ENCODE measurements at places on chromosomes 16 and 17.

- DNase-seq, result peak; percentile 79
These were observed 1.6 kb upstream of the N4BP1 start for GRCh38 chr16:48611329-48612137.

DNA sequence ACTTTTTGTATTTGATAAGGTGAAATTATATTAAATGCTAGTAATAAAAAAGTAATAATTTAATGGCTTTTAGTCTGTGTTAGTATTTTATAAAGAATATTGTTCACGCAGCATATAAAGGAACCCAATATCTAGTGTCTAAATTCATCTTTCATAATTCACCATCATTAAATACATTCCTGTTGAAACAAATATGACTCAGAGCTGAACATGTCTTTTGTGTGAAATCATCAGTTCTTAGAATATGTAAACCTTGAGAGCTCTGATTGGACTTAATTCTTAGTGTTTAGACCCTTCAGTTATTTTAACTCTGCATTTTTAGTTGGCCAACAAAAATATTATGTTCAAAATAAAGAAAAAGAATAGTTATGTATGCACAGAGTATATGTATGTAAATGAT, 71.8 kb downstream of the ABHD15 start:
- no peak for DNase-seq

DNA sequence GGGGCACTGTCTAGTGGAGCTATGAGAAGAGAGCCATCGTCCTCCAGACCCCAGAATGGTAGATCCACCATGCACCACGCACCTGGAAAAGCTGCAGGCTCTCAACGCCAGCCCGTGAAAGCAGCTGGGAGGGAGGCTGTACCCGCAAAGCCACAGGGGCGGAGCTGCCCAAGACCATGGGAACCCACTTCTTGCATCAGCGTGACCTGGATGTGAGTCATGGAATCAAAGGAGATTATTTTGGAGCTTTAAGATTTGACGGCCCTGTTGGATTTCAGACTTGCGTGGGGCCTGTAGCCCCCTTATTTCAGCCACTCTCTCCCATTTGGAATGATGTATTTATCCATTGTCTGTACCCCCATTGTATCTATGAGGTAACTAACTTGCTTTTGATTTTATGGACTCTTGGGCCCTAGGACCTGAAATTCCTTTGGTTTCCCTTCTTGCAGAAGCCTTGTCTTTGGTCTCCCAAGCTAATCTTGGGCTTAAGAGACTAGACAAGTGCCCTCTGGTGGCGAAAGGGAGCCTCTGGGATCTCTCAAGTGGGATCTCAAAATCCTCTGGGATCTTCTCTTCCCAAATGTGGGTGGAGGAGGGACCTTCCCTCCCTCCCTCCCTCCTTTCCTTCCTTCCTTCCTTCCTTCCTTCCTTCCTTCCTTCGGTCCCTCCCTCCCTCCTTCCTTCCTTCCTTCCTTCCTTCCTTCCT, 58.2 kb upstream of the HAPSTR1 start:
- DNase-seq, result no peak

- DNase-seq, result no peak
These were observed 5.9 kb upstream of the DPEP2 start for GRCh38 chr16:68005211-68005610.

DNA sequence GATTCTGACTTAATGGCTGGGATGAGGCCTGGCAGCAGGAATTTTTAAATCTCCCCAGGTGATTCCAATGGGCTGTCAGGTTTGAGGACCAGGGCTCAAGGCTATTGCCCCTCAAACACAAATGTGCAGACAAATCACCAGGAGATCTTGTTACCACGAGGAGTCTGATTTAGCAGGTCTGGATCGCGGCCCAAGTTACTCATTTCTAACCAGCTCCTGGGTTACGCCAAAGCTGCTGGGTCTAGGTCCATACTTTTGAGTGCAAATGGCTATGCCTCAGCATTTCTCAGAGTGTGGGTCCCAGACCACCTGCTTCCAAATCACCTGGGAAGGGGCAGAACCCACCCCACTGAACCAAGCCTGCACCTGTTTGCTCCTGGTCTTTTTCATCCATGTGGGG, 33.1 kb downstream of the CNGB1 start:
- no peak for DNase-seq

DNA sequence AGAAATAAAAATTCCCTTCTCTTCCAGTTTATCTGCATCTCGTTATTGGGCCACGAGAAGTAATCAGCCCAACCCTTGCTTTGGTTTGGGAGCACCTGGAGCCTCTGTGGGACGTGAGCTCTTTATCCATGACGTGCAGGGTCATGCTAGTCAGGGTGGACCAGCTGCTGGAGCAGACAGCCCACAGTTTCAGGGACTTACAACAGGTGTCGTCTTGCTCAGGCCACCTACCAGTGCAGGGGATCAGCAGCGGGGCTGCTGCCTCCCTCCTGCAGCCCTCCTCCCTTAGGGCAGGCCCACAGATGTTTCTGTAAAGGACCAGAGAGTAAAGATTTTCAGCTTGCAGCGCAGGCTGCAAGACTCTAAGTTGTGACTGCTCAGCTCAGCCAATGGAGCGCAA, 16.9 kb downstream of the ADAD2 start:
- DNase-seq, result no peak

DNA sequence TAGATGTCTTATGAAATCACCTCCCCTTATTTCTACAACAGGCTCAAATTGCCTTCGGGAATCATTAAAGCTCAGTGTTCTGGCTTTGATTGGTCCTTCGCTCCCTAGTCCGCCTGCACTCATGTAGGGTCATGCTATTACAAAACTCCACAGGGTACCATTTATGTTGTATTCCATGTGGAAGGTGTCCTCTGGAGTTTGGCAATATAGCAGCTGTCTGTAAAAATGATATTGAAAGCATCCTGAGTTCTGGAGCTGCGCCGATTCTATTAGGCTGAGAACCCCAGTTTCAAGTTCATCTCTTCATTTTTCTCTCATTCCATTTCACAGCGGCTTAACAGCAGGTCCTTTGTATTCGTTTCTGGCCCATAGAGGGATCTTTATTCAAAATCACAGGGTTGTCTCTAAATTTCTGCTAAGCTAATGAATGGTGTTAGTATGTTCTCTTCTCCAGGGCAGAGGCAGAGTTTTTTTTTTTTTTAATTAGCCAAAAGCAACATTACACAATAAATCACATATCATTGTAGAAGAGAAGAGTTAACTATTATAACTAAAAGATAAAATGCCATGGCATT, 71.9 kb upstream of the TEKT1 start:
- no peak for DNase-seq

DNA sequence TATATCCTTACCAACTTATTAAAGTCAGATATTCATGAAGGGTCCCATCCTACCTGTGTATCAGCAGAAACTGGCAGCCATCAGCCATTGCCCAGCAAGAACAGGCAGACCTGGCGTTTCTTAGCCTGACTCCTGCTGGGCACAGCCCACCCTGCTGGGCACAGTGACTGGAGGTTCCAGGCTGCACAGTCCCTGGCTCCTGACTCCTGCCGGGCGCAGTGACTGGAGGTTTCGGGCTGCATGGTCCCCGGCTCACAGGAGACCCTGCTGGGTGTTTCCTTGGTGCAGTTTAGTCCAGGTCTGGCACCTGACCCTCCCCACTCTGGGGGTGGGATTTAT, 6.7 kb downstream of the TIMM22 start:
- no peak for DNase-seq

DNA sequence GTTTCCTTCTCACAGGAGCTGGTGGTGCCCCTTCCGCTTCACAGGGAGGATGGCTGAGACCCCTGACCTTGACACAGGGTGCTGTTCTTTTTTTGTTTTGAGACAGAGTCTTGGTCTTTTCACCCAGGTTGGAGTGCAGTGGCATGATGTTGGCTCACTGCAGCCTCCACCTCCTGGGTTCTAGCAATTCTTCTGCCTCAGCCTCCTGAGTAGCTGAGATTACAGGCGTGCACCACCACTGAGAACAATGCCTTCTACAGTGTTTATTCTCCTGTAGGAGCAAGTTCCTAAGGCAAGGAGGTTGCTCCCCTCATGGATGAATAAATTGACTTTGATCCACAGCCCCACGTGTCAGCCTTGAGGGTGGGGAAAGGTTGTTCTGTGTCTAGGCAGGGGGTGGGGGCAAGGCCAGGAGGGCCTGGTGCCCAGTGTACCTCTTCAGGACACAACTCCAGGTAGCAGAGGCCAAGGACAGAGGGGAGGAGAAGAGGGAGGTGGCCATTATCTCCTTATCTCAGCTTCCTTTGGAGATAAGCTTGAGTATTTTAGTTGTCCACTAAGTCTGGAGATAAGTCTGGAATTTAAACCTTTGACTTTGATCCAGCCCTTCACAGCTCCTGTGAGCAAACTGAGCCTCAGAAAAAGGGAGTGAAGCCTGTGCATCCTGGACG, 159.4 kb downstream of the SEC14L1 start:
- no peak for DNase-seq

DNA sequence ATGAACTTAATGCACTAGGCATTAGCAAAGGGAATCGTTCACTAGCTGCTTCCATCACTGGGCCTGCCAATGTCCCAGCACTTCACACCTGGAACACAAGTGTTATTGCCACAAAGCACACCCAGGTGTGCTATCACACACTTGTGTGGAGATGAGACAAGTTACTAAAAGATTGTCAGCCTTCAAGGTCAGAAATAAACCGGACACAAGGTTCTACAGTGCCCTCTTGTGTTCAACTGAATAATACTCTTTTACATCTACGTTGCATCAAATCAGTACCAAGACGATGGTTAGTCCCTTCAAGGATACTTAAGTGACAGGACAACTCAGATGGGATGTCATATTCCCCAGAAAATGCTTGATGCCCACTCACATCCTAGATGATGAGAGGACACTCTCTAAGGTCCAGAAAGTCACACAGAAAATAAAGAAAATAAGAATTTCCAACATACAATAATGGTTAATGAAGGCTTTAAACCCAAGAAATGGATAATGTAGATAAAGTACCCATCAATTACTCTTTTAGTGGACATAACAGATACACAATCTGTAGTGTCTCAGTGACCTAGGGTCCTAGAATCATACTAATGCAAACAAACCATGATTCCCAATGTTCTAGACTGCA, 16.4 kb upstream of the GLG1 start:
- no peak for DNase-seq

GRCh38 chr16:67509016-67509415, 19.6 kb upstream of the RIPOR1 start:
- DNase-seq, result no peak

GRCh38 chr16:4684058-4684715, 9.2 kb upstream of the NUDT16L1 start:
- no peak for DNase-seq

DNA sequence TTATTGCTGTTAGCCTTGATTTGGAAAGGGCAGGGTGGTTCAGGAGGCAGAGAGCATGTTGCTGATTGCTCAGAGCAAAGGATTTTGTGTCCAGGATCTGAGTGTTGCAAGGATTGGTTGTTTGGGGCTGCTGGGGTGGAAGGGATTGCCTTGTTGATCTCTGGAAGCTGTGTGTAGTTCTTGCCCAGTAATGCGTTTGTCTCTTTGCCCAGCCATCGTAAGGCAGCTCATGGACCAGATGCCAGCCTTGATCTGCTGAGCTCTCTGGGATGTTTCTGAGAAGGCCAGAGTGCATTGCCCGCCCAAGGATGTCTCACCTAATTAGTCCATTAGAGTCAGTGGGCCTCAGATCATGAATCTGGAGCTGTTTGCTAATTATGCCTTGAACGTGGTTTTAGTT, 33.6 kb downstream of the NKD1 start:
- no peak for DNase-seq

GRCh38 chr17:38421171-38421841, 7.0 kb upstream of the ARHGAP23 start:
- DNase-seq, result no peak

DNA sequence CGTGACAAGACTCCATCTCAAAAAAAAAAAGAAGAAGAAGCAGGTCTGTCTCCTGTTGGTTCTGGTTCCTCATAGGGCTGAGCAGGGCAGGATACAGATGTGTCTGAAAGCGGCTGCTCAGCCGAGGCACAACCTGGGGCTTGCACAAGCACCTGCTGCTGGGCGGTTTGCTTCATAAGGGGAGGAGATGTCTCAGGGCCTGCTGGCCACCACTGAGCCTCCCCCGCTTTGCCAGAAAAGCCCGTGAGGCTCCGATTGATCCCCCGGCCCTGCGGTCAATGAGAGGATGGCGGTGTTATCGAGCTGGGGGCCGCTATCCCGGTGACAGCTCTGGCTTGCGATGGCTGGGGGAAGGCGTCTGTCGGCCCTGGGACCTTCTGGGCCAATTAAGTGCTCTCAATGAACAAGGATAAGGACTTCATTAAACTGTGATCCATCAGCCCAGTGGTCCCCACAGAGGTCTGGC, 162.0 kb downstream of the SDK2 start:
- DNase-seq, result no peak

DNA sequence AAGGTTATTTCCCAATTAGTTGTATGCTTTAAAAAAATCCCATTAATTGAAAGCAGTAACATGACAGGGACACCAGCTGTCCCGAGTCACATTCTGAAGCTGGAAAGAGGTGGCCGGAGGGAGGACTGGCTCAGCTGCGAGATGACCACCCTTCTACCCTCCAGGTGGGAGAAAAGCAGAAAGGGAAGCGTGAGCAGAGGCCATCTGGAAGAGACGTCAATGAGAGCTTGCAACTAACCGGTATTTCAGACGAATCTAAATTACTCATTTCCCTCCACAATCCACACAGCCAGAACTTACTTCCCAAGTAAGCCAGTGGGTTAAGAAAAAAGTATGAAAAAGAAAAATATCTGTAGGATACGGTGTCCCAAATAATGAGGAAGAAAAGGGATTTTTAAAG, 28.5 kb upstream of the SLC38A8 start:
- DNase-seq, result no peak

DNA sequence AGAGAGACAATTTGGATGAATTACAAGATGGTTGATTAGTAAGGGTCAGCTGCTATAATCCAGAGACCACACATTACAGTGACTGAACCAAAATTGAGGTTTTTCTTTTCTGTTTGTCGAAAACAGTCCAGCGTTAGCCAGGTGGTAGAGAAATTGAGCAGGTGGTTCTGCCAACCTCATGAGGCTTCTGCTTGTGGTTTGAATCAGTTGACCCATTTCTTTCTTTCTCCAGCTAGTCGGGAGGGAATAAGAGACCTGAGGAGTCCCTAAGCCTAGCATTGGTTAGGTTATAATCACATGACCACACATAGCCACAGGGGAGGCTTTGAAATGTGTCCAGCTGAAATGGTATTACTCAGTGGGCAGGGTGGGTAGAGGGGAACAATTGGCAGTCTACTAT, 504.6 kb downstream of the HS3ST4 start:
- no peak for DNase-seq

DNA sequence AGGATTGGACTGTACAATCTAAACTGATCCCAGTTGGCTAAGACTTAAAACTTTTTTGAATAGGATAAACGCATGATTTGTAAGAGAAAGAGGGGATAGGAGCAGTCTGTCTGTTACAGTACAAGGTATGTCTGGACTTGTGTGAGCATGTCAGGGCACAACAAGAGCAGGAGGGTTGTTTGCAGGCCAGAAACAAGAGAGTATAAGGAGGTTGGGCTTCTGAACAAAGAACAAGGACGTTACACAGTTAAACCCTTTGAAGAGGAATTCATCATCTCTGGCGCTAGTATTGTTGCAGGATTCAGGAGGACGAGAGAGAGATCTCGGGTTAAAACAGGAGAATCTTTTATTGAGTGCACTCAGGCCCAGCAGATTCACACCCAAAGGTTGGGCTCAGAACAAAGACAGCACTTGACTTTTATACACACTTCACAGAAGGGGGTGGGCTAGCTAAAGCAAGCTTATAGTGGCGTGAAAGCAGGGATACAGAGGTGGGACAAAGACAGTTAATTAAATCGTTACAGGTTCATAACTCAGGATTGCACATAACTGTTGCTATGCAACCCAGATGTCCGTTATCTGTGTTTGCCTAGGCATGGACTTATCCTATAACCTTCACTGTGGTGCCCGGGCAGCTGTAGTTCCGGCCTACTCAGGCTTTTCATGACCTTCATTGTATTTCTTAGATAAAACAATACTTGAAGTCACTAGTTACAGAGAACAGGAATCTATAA, 34.3 kb downstream of the SEC14L1 start:
- DNase-seq, result no peak
